ENCODE measurements at places on chromosomes 3 and 15.

GRCh38 chr15:38129531-38130204 is 123.0 kb upstream of the SPRED1 start:
- no peak for DNase-seq

DNA sequence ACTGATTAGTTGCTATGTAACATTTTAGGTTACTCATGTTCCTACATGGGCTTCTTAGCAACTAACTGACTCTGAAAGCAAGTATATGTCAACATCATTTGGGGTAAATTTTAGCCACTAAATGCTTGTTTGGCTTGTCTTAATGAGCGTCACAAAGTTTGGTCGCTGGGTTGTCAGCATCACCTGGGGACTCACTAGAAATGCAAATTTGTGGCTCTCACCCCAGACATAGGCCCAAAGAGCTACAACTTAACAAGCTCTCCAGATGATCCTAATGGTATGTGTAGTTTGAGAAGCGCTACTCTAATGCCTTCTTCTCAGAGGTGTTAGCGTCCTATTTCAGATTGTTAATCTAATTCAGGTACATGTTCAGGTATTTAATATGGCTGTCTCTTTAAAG is 32.7 kb upstream of the CPOX start:
- no peak for DNase-seq

- DNase-seq, result no peak
Observed at GRCh38 chr15:75731248-75732151, 18.9 kb upstream of the CSPG4 start.

- DNase-seq, result no peak
Observed at GRCh38 chr3:42061025-42061712, 30.0 kb upstream of the TRAK1 start.

DNA sequence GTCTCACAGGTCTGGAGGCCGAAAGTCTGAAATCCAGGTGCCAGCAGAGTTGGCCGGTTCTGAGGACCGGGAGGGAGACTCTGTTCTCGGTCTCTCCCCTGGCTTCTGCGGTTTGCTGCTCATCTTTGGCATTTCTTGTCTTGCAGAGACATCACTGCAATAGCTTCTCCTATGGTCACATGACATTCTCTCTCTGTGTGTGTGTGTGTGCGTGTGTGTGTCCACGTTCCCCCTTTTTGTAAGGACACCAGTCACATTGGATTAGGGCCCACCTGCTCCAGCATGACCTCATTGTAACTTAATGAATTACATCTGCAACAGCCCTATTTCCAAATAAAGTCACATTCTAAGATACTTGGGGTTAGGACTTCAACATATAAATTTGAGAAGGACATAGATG is 12.4 kb upstream of the ATP10A start:
- no peak for DNase-seq

DNA sequence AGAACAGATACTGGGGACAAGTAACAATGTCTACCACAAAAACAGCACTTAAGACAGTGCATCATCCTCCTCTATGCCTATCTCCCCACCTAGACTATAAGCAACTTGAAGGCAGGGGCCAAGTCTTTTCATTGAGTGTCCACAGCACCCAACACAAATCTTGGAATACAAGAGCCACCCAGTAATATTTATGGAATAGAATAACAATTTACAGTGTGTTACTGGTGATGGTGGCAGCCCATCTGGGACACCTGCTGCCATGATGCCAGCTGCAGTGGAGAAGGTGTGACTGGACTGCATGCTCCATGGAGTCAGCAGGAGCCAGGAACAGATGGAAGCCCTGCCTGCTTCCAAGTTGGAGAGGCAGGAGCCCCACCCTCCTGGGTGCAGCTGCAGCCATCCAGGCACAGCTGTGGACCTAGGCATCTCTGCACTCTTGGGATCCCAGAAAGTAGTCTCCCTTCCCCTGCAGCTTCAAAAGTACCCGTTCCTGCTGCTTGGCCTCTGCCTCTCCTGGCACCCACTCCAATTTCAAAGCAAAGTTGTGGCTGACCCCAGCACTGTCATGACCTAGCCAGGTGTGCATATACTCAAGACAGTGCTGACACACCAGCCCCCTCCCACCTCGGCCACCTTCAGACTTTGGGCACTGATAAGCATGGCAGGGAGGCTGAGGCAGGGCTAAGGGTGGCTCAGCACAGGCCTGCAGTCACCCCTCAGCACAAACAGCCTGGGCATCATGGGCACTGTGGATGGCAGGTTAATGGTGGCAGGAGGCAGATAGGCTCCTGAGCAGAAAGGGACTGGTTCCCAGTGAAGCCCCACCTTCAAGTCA is 94.5 kb downstream of the TPRA1 start:
- DNase-seq, result no peak

DNA sequence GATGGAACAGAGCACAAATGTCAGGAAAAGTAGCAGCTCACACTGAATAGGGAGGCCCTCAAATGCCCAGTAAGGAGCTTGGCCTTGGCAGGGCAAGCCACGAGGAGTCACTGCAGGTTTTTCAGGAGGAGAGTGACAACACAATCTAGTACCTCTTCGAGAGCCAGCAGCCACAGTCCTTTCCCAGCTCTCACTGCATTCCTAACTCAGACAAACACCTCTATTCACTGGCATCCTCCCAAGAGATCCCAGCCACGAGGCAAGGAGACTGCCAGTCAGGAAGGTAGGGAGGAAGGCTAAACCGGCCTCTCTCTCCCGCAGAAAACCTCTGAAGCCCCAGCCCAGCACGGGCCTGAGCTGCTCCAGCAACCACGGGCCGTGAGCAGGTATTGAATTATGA is 146.0 kb upstream of the SMAD3 start:
- no peak for DNase-seq

DNA sequence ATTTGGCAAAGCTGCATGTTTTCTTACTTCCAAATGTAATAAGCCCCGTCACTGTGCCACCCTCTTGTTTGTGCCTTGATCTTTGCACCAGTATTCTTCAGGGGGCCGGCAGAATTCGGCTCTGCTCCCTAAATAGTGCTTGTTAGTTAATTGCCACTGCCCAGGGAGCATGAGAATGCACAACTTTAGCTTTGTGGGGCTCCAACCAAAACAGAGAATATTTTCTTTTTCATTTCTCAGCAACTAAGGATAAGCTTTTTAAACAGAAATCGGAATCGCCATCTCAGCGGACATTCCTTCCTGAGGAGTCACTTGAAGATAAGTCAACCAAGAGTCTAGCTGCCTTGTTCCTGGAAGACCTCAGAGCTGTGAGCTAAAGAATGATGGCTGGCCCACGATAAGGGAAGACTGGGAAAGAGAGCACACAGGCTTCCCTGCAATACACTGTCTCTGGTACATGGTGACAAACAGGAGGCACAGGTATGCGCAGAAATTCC is 106.0 kb downstream of the LRIG1 start:
- no peak for DNase-seq

- no peak for DNase-seq
Observed at GRCh38 chr15:67303490-67304363, 49.1 kb downstream of the IQCH start.

DNA sequence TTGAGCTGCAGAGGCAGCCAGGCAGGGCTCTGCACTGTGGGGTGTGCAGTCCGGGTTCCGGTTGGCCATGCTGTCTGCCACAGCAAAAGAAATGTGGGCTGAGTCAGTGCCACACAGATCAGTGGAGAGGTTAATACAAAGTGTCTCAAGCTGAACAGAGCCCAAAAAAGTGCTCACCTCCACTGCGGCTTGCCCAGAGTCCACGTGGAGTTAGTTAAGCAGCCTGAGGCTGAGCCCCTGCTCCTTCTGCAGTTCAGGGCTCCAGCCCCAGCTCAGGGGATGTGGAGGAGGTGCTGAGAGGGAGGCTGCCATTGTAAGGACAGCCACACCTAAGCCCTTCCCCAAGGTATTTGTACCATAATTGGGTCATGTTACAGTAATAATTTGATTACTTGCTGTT is 85.3 kb downstream of the LRRK1 start:
- no peak for DNase-seq

DNA sequence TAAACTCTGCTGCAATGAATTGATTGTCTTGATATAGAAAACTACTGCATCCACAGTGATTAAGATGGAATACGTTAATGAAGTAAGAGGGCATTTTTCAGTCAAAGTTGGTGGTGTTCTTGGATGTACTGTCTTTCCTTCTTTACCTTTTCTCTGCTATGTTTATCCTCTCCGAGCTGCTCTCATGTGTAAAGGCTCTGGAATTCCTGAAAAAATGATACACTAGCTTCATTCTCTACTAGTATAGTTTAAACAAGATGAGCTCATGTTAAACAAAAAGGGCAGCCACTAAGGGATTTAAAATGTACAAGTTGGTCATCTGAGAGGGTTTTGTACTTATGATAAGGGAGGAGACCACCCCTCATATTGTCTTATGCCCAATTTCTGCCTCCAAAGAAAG is 504.6 kb upstream of the NECTIN3 start:
- no peak for DNase-seq

DNA sequence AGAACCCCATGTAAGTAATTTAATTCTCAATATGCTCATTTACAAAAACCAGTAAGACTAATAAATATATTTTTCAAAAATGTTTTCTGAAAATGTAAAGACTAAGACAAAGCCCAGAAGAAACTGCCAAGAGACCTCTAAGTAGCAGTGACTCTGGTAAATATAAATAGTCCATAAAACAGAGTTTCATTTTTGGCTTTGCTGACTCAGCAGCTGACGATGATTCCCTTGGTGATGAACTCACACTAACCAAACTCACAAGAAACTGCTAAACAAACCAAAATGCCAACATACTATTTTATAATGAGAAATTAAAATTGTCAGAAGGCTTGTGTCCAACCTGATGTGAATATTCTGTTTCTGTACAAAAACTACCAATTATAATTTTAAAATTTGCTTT is 31.5 kb upstream of the IMPG2 start:
- DNase-seq, result no peak

- DNase-seq, result peak; percentile 63
Observed at GRCh38 chr15:80991421-80991820, 1.8 kb upstream of the MESD start.

- DNase-seq, result no peak
Observed at GRCh38 chr3:143188881-143189280, 69.3 kb downstream of the CHST2 start.

DNA sequence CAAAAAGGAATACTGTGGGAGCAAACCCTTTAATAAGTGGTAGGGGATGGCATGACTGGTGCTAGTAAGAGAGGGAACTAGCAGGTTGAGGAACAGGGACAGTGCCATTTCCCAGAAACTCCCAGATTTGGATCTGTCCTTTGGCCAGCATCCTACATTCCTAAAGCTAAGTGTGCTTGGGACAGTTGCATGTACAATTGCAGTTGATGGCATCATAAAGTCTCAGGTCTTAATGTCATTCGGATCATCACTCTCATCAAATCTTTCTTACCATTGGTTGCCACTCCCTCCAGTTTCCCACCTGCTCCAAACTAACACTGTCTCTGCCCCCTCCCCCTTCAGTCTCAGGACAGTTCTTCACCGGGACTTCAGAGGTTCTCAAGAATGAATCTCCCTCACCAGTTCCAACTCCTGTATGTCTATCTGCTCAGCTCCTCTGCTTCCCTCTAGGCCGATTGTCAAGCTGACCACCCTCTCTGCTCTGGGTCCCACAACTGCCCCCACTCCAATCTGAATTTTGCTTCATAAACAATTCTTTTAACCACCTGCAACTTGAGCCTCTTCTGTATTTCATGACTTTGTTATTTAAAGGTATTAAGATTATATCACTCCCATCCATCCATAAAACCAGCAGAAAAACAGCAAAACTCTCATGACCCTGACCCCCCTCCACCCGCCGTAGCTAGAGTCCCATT is 260.8 kb downstream of the CGGBP1 start:
- no peak for DNase-seq

- DNase-seq, result no peak
Observed at GRCh38 chr3:159028706-159029105, 226.9 kb downstream of the MFSD1 start.

- no peak for DNase-seq
Observed at GRCh38 chr15:39887211-39887610, 32.9 kb downstream of the GPR176 start.

DNA sequence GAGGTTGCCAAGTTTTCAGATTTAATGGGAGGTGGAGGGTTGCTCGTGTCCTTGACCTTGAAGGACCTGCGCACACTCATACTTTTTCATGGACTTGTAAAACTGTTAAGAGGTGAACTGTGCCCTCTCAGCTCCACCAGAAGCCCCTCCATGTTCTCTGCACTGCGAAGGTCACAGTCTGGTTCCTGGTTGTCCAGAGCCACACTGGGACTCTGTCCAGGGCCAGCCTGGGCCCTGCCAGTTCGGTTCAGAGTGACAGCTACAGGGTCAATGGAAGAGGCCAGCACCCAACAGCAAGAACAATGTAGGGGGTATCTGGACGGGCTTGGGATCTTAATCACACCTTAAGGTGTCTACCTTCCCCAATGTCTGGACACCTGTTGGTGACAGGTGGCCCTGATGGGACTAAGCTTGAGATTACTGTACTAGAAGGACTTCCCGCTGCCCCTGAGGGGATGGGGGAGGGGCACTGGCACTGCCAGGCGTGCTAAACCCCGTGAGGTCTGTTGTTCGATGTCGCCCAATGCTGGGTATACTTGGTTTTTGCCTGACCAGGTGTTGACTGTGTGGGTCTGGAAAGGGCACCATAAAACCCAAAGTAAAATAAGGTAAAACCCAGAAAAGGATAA is 34.7 kb downstream of the GRK7 start:
- no peak for DNase-seq

GRCh38 chr3:13123765-13124164 is 50.5 kb upstream of the IQSEC1 start:
- no peak for DNase-seq

- DNase-seq, result no peak
Observed at GRCh38 chr3:5264093-5264600, 76.6 kb downstream of the EDEM1 start.

DNA sequence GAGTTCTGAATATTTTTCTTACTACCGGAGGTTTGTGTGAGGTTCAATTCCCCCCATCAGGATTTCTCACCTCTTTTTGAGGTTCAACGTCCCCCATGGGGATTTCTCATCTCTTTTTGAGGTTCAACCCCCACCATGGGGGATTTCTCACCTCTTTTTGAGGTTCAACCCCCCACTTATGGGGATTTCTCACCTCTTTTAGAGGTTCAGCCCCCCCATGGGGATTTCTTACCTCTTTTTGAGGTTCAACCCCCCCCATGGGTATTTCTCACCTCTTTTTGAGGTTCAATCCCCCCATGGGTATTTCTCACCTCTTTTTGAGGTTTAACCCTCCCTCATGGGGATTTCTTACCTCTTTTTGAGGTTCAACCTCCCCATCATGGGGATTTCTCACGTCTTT is 26.3 kb downstream of the NDUFB4 start:
- DNase-seq, result no peak

DNA sequence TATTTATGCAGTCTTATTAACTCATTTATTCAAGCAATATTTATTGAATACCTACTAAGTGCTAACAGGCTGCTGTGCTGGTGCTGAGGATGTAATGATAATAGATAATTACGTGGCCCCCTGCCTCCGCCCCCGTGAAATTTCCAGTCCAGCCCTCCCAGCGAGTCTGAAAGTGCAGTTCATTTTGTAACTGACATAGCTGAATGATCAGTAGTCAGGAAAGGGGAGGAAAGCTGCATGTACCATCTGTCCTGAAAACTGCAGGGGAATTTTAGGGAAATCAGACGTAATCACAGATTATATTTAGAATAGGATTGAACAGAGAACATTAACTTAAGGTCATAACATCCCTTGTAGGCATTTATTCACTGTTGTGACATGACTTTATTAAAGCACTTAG is 736.8 kb downstream of the MCTP2 start:
- DNase-seq, result no peak

- no peak for DNase-seq
Observed at GRCh38 chr3:197508461-197508860, 47.3 kb downstream of the BDH1 start.

- DNase-seq, result no peak
Observed at GRCh38 chr3:170440344-170440743, 21.7 kb downstream of the CLDN11 start.

- no peak for DNase-seq
Observed at GRCh38 chr3:179181021-179181472, 32.9 kb downstream of the PIK3CA start.
